ENCODE measurements at places on chromosomes 5 and 9.
A peak's percentile ranks its signal among the peaks of the same experiment; 100 is the strongest.

DNA sequence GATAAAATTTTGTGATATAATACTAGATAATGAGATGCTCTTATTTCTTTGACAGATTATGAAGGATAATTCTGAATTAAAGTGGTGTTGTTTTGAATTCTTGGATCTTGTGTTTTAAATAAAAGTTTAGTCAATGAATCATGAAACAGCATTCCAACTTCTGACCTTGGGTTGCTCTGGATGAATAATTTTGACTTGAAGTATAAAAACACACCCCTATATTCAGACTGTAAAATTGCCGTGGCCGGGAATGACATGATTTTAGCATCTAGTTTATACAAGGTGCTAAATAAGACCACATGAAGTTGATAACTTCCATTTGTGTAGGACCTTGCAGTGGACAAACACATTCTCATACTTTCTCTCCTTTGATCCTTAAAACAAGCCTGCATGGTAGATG lies 67.2 kb upstream of the DAP start:
- no peak for DNase-seq

DNA sequence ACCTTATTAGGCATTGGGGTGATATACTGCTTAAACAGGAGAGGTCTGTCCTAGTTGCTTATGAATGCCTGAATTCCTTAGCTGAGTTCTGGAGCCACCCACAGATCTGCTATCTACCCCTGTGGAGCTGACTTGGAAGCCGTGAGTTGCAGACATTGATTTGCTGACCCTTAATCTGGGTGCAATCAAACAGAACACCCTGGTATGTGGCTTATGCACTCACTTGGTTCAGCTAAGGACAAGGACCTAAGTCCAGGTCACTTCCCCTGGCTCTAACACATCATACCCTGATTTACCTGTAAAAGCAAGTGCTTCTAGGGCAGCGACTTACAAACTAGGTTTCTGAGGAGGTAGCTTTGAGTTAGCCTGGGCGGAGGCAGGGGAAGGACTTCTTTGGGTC lies 41.6 kb upstream of the TLR4 start:
- DNase-seq: no peak

DNA sequence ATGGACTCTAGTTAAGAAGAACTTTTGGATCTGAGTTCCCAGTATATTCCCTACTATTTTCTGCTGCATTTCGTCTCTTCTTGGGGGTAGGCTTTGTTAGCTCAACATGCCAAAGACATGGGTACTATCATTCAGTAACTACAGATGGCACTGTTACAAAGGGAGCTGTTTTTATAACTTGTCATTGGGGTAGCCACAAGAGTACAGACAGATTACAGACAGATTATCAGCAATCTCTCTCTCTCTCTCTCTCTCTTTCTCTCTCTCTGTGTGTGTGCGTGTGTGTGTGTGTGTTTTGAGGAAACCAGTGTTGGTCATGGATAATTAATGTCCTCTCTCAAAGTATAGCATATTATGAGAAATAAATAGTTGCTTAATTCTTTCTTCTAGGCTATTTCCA lies 116.1 kb downstream of the WDR70 start:
- no peak for DNase-seq

GRCh38 chr5:10169359-10169758 lies 80.3 kb downstream of the ATPSCKMT start:
- no peak for DNase-seq

GRCh38 chr9:20664501-20664900 lies 19.6 kb upstream of the FOCAD start:
- DNase-seq: no peak

GRCh38 chr5:148561801-148562311 lies 92.5 kb downstream of the HTR4 start:
- no peak for DNase-seq

GRCh38 chr9:84481231-84481630 lies 140.7 kb upstream of the SLC28A3 start:
- DNase-seq: no peak

- DNase-seq: peak; percentile 8
These were observed 2.1 kb upstream of the OGN start for GRCh38 chr9:92406477-92406876.

DNA sequence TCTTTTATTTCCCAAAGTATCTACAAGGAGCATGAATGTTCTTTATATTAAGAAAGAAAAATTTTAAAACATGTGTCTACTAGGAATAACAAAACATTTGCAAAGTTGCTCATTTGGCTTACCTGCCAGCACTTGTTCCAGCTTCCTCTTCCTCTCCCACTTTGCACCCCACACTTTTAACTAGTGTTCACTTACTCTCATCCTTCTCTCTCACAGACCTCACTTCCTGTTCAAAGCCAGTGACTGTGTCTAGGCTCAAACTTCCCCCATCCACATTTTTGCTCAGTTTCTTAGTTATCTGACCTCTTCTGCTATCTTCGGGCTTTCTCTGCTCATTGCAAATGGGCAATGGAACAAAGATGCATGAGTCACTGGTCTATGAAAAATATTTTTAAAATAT lies 512.2 kb upstream of the ZNF462 start:
- no peak for DNase-seq

DNA sequence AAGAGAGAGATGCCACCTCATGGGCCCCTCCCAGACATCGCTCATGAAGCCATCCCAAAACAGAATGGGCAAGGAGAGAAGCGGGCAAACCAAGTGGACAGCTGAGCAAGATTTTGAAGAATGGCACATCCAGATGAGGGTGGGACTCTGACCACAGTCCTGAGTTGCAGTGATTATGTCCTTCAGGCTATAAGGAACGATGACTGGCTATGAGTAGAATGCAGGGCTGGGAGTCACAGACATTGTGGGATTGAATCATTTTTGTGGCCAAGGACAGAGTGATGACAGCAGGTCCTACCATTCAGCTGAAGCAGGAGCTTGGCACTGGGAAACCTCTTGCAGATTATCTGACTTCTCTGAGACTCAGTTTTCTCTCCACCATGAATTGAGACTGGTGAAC lies 245.7 kb upstream of the SLC30A5 start:
- DNase-seq: no peak

- no peak for DNase-seq
These were observed 15.7 kb upstream of the SLC1A3 start for GRCh38 chr5:36590513-36591286.

DNA sequence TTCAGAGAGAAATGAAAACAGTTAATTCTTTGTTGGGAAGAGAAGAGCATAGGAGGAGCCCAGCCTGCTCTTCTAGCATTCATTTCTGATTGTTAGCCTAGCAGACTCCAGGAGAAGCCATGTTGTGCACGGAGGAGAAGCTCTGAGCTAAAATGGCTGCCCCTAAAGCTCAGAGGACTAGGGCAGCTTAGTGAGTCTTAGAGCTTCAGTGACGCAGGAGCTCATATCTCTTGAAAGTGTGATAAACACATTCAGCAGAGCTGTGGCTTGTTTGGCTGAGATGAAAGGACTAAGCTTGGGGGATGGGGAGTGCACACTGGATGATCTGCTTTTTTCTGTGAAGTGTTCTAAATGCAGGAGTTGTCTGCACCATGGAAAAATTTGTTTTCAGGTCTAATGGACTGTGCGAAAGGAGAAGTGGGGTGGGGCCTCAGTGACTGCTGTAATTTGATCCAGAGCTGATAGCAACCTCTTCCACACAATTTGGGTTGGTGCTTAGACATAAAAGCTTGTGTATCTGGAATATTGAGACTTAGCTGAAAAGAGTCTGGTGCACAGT lies 58.5 kb downstream of the ZNF462 start:
- no peak for DNase-seq

GRCh38 chr5:57717555-57717954 lies 234.9 kb upstream of the ACTBL2 start:
- DNase-seq: no peak

DNA sequence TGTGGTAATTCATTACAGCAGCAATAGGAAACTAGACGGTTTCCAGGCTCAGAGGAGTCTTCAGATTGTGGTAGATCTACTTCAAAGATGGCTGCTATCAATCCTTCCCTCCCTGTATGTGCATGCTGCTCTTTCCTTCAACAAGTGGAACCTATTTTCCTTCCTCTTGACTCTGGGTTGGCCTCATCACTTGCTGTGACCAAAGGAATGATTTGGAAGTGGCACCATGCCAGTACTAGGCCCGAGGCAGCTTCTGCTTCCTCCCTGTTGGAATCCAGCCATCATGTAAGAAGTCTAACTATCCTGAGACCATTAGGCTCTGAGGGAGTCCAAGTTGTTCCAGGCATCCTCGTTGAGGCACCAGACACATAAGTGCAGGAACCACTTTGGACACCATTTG lies 46.5 kb upstream of the MCTP1 start:
- no peak for DNase-seq

DNA sequence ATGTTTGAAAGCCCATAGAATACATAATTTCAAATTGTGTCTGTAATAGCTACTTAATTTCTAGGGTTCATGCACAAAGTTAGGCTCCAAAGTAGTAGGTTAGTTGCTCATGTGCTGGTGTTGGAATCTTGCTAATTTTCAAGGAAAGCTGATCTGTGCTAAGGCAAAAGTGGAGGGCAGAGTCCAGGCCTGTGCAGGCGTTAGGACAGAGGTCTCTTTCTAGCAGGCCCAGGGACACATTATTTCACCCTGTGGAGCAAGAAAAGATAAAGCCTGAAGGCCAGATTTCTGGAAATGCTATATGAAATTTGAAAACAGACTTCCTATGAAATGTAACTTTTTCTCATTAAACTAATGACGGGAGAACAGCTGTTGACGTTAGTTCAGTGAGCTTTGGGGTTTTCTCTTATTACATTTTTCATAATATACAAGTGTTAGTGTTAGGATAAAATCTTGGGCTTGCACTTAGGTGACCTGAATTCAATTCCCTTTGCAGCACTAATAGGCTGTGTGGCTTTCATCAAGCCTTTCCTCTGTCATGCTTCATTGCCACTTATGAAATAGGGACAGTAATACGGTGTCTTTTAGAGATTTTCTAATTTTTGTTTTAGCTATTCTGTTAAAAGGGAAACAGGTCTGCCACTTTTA lies 196.7 kb upstream of the HAPLN1 start:
- no peak for DNase-seq

GRCh38 chr5:79109527-79110492 lies 1.8 kb upstream of the BHMT start:
- DNase-seq: no peak

GRCh38 chr5:54775645-54776044 lies 209.7 kb downstream of the ESM1 start:
- no peak for DNase-seq

- no peak for DNase-seq
These were observed 85.9 kb downstream of the GNA14 start for GRCh38 chr9:77562019-77562748.

GRCh38 chr9:82920154-82920553 lies 142.8 kb downstream of the RASEF start:
- DNase-seq: no peak

DNA sequence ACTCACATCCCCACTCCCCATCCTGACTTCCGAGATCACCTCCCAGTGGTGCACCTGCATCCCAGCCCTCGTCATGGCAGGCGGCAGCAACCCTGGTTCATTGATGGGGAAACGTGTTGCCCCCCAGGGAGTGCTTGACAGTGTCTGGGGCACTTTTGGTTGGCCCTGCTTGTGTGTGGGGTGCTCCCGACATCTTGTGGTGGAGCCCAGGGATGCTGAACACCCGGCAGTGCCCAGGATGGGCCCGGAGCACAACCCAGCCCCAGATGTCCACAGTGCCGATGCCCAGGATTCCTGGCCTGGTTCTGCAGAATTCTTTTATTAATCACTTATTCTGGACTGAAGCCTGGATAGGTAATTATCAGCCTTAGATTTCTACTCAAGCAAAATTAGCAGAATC lies 3.7 kb downstream of the MRPL36 start:
- DNase-seq: no peak

DNA sequence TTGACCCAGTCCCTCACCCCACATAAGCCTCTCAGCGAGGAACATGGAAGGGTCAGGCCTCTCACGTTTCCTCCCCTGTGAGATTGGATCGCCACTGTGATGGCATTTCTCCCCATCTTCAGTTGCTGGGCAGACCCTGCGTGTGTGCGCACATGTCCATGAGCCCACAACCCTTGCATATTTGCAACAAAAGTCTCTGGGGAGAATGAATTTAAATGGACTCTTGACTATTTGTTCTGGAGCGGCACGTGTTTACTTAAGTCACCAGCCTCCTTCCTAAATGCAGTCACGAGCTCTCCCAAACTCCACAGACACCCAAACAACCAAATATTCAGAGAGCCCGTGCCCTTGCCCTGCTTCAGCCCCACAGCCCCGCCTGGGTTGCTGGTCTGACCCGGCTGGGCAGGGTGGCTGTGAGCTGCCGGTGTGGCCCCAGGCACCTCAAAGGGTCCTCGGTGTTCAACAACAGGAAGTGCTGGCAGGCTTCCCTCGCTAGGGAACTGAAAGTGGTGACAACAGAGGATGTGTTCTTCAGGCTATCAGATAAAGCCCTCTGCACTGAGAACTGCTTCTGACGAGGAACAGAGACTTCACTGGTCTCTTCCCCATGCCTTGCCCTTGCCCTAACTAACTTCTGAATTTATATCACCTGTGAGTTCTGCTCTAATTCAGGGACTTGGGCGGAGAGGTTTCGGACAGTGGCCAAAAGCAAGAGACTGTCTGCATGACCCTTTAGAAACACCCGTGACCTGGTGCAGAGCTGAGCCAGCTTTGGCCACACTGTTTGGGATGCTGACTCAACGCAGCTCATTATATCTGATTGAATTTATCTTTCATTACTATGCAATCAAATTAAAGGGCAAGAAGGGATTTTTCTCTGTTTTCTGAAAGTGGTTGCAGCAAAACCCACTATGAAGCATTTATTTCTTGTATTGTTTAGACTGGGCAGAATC lies 19.2 kb upstream of the CD180 start:
- peak; percentile 34 for DNase-seq

GRCh38 chr5:56299212-56299611 lies 66.1 kb upstream of the ANKRD55 start:
- no peak for DNase-seq

DNA sequence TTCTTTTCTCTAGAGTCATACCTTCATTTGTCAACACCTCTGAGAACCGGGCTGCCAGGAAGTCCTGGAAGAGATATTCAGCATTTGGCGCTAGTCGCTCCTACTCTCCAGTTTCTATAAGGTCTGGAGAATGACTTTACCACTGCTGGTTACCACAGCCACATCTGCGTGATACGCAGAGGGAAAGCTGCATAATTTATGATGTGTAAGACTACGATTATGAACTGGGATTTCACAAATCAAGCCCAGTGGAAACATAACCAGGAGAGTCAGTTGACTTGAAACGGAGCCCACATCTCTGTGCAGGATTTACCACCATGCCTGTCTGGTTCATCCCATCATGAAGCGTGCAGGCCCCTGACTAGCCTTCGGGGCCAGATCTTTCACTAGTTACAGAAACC lies 72.6 kb downstream of the FGF1 start:
- DNase-seq: no peak
